ENCODE measurements at places on chromosomes 3 and 15. TPM values are rescaled to one million over a fixed set of nuclear protein-coding genes. Genes with fewer than 3 reads are reported as not detected.

- DNase-seq, result no peak
Observed at GRCh38 chr3:151008699-151009098, 36.2 kb upstream of the CLRN1 start.

DNA sequence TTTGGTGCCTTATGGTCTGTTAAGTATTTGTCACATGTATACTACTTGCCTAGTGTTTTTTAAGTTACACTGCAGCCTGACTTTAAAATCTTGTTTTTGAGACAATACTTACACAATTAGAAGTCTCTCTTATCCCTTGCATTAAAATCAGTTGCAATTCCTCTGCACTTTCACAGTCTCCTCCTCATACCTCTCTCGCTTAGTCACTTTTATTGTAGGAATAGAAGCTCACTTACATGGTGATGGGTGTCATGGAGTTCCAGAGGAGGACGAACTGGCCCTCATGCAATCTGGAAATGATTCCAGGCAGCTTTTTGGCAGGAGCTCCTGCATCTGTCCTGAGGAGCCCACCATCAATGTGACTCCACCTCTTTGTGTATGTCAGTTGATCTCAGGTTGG lies 238.4 kb upstream of the TBC1D5 start:
- DNase-seq, result no peak

- DNase-seq, result no peak
Observed at GRCh38 chr3:22685597-22685996, 517.5 kb upstream of the UBE2E2 start.

DNA sequence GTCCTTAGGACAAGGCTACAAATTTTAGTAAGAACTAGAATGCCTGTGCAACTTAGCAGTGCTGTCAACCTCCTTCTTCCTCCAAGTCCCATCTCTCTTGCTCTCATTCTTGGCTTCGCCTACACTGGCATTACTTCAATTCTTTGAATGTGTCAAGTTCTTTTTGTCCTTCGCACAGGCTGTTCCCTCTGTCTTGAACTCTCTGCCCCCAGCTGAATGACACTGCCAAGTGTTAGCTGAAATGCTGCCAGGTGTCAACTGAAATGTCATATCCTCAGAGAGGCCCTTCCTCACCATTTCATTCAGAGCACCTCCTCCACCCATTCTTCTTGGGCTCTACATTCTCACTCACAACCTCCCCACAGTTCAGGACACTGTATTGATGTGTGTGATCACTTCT lies 48.8 kb upstream of the PSMD6 start:
- no peak for DNase-seq

- DNase-seq, result no peak
Observed at GRCh38 chr15:61342390-61342789, 113.3 kb upstream of the RORA start.

Gene UBA7
- 56.9 TPM for total RNA-seq

Gene COL8A1
- total RNA-seq, result 105 TPM

Gene ACSBG1
- total RNA-seq, result not detected

Gene ABHD10
- total RNA-seq, result 22.9 TPM

Gene CD96
- 1.1 TPM for total RNA-seq

Gene USP13
- 12.1 TPM for total RNA-seq

Gene LIPC
- total RNA-seq, result 0.14 TPM

Measured in posterior vena cava (tissue), 2 donors.